Activated CD8-positive, alpha-beta T cell treated with anti-CD3 and anti-CD28 coated beads, Interleukin-2, amount 10 ng/mL, durations not matched to agents 7 days and 5 days (primary cell): ENCODE measurements at places on chromosomes 11 and 22. TPM values are rescaled to one million over a fixed set of nuclear protein-coding genes. Genes with fewer than 3 reads are reported as not detected.

- peaks cover 26% of the 10 kb centered on the region for H3K4me1 ChIP-seq
- peak; percentile 12 for DNase-seq
- H3K4me3 ChIP-seq: no peak overlapping the region
- no peak overlapping the region for H3K27ac ChIP-seq
- no peaks in the 10 kb centered on the region for H3K27me3 ChIP-seq
Measured at GRCh38 chr22:20316217-20316843, 3.5 kb downstream of the DGCR6L start.

DNA sequence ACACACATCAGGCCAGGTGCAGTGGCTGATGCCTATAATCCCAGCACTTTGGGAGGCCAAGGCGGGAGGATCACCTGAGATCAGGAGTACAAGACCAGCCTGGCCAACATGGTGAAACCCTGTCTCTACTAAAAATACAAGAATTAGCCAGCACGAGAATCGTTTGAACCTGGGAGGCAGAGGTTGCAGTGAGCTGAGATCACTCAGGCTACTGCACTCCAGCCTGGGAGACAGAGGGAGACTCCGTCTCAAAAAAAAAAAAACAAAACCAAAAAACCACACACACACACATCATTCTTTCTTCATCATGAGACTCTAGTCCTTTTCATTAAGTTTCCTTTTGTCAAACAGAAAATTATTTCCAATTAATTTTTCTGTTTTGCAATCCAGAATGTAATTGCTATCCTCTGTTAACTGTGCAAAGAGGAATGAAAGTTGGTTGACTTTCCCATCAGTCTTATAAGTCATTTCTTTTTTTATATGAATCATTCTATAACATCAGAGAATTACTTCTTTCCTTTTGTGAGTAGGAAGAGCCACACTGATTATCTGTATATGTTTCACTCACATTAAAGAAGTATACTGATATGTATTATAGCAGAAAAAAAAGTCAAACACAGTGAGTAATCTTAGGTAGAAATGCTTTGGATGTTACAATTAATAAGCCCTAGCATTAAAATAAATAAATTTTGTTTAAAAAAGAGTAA, 52.2 kb downstream of the HORMAD2 start:
- no peak for DNase-seq
- no peak overlapping the region for H3K27ac ChIP-seq
- peaks cover 19% of the 10 kb centered on the region for H3K4me1 ChIP-seq
- no peak overlapping the region for H3K4me3 ChIP-seq
- peaks cover 11% of the 10 kb centered on the region for H3K36me3 ChIP-seq

- H3K36me3 ChIP-seq: peaks cover 72% of the 10 kb centered on the region
- peaks cover 6% of the 10 kb centered on the region for H3K27me3 ChIP-seq
- peak overlapping the region; percentile 89 for H3K27ac ChIP-seq
- no peak for DNase-seq
Measured at GRCh38 chr11:281486-282161, 3.4 kb downstream of the NLRP6 start.

- H3K27me3 ChIP-seq: no peaks in the 10 kb centered on the region
- H3K27ac ChIP-seq: no peak overlapping the region
- DNase-seq: no peak
Measured at GRCh38 chr11:36109850-36110606, 166.2 kb downstream of the LDLRAD3 start.

DNA sequence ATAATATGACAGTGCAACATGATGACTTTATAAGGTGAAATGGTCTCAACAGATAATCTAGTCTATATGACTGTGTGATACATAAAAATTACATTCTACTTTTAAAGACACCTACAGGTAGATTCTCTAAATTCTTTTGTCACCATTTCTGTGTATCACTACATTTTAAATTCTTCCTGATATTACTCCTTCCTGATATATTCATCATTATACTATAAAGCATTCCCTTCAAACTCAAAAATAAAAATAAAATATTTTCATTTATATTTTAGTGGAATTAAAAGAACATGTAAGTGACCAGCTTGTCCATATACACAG, 1062.3 kb downstream of the DLG2 start:
- no peak for DNase-seq
- no peak overlapping the region for H3K4me3 ChIP-seq
- H3K36me3 ChIP-seq: no peaks in the 10 kb centered on the region
- no peaks in the 10 kb centered on the region for H3K27me3 ChIP-seq

DNA sequence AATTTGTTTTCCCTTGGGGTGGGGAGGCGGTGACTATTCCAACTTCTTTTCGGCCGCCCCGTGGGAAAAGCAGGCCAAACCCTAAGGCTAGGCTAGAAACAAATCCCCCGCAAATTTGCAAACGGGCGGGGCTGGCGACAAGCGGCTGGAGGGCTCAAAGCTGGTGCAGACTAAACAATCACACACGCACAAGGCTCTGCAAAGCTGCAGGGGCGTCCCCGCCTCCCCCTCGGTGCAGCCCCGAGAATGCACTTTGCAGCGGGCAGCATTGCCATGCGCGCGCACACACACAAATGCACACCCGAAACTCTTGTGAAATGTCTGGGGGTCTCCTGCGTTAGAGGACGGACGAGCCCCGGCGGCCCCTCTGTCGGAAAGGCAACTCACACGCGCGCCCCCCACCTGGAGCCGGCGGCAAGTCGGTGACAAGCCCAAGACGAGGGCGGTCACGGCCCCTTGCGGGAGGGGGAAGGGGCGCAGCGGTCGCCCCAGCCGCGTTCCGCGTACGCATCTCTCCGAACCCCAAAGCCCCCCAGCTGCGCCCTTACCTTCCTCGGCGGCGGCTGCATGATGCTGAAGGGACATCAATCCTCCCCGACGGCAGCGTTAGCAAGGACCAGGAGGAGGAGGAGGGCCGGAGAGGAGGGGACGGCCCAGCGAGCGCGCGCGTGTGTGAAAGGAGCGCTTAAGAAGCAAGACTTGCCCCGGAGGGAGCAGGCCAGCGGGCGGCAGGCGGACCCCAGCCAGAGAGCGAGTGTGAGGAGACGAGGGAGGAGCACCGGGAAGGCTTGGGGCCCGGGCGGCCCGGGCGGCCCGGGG, 600 bp downstream of the FCHSD2 start:
- H3K4me1 ChIP-seq: peaks cover 58% of the 10 kb centered on the region
- peak overlapping the region; percentile 94 for H3K27ac ChIP-seq
- peak; percentile 71 for DNase-seq
- H3K4me3 ChIP-seq: peak overlapping the region; percentile 92
- H3K36me3 ChIP-seq: peaks cover 38% of the 10 kb centered on the region
- H3K27me3 ChIP-seq: no peaks in the 10 kb centered on the region

GRCh38 chr11:12704049-12704448, 29.8 kb downstream of the TEAD1 start:
- H3K27me3 ChIP-seq: peaks cover 44% of the 10 kb centered on the region
- no peaks in the 10 kb centered on the region for H3K36me3 ChIP-seq
- H3K4me3 ChIP-seq: no peak overlapping the region
- no peak overlapping the region for H3K27ac ChIP-seq
- H3K4me1 ChIP-seq: no peaks in the 10 kb centered on the region

DNA sequence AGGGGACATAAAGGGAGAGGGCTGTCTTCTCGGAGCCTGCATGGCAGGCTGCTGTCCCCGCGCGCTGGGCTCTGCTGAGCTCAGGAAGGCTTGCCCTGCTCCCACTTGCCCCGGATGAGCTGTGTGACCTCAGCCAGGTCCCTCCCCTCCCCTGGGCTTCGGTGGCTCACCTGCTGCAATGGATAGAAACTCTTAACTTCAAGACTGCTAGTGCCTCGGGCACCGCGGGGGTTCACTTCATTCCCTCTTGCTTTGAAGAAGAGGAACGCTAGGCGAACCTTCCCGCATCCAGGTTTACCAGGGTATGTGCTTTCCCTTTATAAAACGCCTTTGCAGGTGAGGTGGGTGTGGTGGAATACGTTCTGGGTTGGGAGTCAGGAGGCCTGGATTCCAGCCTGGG, 115.0 kb downstream of the PHF21B start:
- no peaks in the 10 kb centered on the region for H3K27me3 ChIP-seq
- H3K4me3 ChIP-seq: no peak overlapping the region
- H3K27ac ChIP-seq: no peak overlapping the region
- no peak for DNase-seq
- H3K4me1 ChIP-seq: no peaks in the 10 kb centered on the region

DNA sequence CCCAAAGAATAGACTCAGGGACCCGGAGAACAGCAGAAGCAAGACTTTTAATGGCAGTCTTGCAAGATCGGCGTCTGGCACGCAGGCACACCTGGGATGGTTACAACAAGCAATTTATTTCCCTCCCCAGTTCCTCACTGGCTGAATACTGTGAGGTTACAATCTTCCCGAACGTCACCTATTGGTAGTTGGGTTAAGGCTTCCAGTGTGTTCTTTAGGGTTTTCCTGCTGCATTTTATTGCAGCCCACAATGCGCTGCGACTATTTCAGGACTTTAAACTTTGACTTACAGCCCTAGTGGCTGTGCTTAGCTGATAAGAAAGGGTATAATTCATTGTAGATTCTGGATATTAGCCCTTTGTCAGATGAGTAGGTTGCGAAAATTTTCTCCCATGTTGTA, 11.5 kb upstream of the TRIM68 start:
- H3K4me1 ChIP-seq: no peaks in the 10 kb centered on the region
- no peaks in the 10 kb centered on the region for H3K36me3 ChIP-seq
- peaks cover 13% of the 10 kb centered on the region for H3K27me3 ChIP-seq
- no peak for DNase-seq
- H3K27ac ChIP-seq: no peak overlapping the region

GRCh38 chr11:76603202-76603601, 67.3 kb downstream of the LRRC32 start:
- DNase-seq: no peak
- peaks cover 17% of the 10 kb centered on the region for H3K4me1 ChIP-seq
- no peaks in the 10 kb centered on the region for H3K27me3 ChIP-seq
- no peak overlapping the region for H3K27ac ChIP-seq

DNA sequence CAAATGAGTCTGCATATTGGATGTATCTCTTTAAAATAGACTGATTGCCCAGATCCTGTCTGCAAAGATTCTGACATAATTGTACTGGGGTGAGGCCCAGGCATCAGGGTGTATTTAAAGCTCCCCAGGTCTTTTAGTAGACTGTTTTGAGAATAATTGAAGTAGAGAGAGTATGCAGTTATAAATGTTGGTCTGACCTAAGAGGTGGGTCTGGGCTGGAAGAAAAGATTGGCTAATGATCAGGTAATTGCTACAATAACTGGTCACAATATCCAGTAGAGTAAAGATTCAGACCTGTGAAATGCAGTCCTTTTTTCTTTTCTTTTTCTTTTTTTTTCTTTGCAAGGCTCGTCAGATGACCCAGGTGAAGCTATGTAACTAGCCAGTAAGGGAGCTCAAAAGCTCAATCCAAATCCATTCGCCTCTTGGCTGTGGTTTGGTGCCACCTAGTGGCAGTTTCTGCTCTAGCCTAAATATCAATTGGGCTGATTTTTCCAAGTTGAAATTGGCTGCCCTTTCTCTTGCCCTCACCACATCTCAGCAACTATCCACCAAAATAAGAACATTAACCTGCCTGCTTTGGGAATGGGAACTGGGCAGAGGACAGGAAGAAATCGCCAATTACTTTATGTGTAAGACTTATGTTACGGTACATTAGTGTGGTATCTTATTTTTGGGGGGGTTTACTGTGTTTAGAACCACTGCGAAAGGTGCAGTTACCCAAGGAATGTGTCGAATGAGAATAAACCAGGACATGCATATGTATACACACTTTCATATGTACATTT, 45.9 kb downstream of the ZNF143 start:
- peaks cover 20% of the 10 kb centered on the region for H3K36me3 ChIP-seq
- H3K4me1 ChIP-seq: peaks cover 8% of the 10 kb centered on the region
- peak; percentile 85 for DNase-seq

GRCh38 chr11:35721651-35722282, 59.2 kb downstream of the TRIM44 start:
- peaks cover 15% of the 10 kb centered on the region for H3K36me3 ChIP-seq
- no peak overlapping the region for H3K27ac ChIP-seq
- peaks cover 2% of the 10 kb centered on the region for H3K4me1 ChIP-seq
- DNase-seq: no peak

GRCh38 chr11:78961247-78961646, 386.6 kb upstream of the NARS2 start:
- peaks cover 21% of the 10 kb centered on the region for H3K27me3 ChIP-seq
- no peak for DNase-seq
- H3K4me3 ChIP-seq: no peak overlapping the region

RIMBP3B gene
- total RNA-seq: 0.18 TPM

ANGPTL5 gene
- not detected for total RNA-seq

GRAMD4 gene
- total RNA-seq: 42.1 TPM

EMID1 gene
- total RNA-seq: not detected

PRG3 gene
- not detected for total RNA-seq

RFPL3 gene
- not detected for total RNA-seq

PRODH gene
- total RNA-seq: not detected

TOP3B gene
- total RNA-seq: 49.9 TPM

SULT4A1 gene
- total RNA-seq: not detected

TTC38 gene
- 20.0 TPM for total RNA-seq

OTOG gene
- not detected for total RNA-seq

SSTR3 gene
- total RNA-seq: 3.5 TPM

RAG1 gene
- total RNA-seq: 0.08 TPM
